ENCODE measurements at places on chromosomes 6 and 20.

GRCh38 chr6:107822176-107823046 is 1.7 kb downstream of the SCML4 start:
- no peak for DNase-seq

GRCh38 chr20:18853946-18854646 is 40.5 kb downstream of the SCP2D1 start:
- no peak for DNase-seq

GRCh38 chr6:155832596-155832995 is 377.0 kb upstream of the NOX3 start:
- no peak for DNase-seq

DNA sequence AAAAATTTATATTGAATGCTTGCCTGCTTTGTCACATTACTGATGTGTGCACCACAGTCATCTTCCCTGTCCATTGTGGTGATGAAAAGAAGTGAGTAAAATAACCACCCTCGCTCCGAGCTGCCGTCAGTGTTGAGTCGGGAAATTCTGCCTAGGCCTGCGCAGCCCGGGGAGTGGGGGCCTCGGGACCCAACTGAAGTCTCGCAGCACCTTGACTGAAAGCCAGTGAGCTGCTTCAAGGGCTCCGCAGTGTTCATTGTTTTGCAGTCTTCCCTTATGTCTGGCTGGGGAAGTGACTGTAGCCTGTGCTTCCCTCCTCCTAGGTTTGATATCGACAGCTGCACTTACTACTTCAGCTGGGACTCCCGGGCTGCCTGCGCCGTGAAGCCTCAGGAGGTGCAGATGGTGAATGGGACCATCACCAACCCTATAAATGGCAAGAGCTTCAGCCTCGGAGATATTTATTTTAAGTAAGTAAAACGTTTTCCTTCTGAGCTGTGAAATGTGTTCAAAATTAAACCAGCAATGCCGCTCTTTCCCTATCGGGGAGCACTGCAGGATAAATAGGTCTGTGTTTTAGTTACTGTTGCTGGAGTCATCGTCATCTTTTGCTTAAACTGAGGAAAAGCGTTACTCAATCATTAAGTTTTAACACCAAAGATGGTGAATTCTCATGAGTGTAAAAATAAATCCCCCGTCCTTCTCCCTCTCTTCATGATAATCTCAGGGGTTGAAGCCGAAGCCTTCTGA is 32.7 kb upstream of the SLC22A1 start:
- no peak for DNase-seq

GRCh38 chr20:10550204-10551118 is 115.4 kb downstream of the SLX4IP start:
- no peak for DNase-seq

GRCh38 chr6:147765541-147765940 is 257.1 kb downstream of the SAMD5 start:
- DNase-seq, result peak; percentile 16

- no peak for DNase-seq
These were observed 192.3 kb downstream of the C6orf118 start for GRCh38 chr6:165117121-165117520.

- peak; percentile 75 for DNase-seq
These were observed 428.8 kb upstream of the JARID2 start for GRCh38 chr6:14817074-14817473.

GRCh38 chr6:75299801-75300530 is 15.4 kb upstream of the TMEM30A start:
- no peak for DNase-seq

GRCh38 chr6:143060806-143061596 is at the start of gene AIG1:
Gene AIG1, plus strand, starts transcription at chr6:143060889. Its CDS starts 37 bp downstream, at chr6:143060926.
- DNase-seq, result peak; percentile 73

DNA sequence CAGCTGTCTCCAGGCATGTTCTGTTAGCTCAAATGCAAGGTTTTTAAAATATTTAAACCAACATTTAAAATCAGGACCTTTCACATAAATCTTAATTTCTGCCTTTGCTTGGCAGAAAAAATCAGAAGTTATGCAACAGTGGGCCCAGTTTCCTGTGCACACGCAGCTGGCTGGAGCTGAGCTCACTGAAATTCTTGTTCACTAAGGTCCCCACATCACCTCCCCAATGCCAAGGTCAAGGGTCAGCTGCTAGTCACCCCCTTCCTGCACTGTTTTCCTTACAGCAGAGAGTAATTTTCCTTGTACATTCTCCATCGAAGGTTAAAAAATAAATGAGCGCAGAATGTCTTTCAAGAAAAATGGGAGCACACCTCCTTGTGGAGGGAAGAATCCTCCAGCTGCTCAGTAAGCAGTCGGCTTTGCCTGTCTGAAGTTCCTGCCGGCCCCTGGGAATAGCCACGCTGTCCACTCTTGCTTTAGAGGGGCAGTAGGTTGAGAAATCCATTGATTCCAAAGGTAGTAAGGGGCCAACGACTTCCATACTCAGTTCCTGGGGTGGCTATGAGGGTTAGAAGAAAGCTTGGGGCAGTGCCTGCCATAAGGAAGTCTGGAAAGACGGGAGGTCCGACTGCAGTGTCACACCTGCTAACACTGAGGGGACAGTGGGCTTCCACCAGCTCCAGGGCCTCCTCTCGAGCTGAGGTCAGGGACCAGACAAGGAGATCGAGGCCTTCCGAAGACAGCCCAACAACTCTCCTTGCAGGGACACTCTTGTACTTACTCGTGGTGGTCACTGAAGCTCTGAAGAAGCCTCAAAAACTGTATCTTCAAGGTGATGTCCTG is 56.8 kb downstream of the MYH7B start:
- no peak for DNase-seq

DNA sequence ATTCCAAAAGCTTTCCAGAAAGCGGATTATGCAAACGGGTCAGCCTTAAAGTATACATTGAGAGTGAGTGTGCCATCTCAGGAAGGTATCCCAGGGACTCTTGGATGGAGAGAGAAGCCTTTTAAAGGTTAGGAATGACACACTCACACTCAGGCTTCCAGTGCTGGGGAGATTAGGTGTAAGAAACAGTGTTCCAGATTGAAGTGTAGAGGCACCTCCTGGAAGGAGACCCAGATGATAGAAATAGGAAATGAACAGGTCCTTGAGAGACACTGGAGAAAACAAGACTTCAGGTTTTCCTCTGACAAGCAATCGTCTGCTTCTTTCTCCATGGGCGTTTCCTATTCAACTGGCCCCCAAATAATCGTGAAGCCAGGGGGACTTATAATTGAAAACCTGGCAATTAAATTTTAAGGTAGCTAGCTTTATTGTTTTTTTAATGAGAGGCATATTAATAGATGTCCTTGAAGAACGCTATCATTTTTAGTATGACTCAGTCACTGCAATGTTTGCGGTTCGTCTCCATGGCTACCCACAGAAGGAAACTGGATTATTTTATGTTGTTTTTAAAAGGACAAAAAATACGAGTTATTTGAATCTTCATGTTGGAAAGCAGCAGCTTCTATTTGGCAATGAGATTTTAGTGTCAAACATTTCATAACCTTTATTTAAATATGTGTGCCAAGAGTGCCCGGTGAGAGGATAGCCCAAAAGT is 85.3 kb downstream of the TRMT6 start:
- DNase-seq, result no peak

DNA sequence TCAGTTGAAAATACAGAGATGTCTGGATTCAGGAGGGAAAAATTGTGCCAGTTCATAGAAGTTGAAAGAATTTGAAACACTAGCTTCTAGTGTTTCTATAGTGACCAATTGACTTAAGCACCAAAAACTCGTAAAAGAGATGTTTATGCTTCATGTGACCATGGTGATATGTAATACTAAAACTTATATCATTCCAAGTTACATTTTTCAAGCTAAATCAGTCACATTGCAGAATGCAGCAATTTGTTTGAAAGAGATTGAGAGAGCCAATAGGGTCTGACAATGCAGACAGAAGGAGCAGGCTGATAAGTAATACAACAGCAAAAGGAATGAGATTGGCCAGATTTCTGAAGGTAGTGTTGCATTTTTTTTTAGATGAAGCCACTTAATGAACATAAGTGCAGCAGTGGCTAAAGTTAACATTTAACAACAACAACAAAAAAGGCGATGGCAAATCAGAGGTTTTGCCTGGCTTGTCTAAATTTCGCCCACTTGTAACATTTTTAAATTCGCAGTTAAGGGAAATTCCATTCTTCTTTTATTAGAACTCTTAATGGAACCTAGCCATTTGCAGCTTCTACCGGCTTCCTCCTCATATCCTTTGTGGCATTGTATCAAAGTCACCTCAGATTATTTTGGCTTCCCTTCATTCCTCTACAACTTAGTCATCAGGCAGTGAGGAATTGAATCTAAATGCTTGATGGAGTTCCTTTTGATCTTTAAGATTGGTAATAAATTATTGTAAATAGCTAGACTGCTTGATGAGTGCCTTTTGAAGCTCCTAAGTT is 484.0 kb upstream of the SOX4 start:
- DNase-seq, result no peak

GRCh38 chr6:118914598-118914997 is 20.4 kb downstream of the MCM9 start:
- no peak for DNase-seq

- DNase-seq, result no peak
These were observed 18.7 kb upstream of the TTPAL start for GRCh38 chr20:44457016-44457415.

GRCh38 chr6:45843848-45844521 is 171.7 kb downstream of the CLIC5 start:
- no peak for DNase-seq

DNA sequence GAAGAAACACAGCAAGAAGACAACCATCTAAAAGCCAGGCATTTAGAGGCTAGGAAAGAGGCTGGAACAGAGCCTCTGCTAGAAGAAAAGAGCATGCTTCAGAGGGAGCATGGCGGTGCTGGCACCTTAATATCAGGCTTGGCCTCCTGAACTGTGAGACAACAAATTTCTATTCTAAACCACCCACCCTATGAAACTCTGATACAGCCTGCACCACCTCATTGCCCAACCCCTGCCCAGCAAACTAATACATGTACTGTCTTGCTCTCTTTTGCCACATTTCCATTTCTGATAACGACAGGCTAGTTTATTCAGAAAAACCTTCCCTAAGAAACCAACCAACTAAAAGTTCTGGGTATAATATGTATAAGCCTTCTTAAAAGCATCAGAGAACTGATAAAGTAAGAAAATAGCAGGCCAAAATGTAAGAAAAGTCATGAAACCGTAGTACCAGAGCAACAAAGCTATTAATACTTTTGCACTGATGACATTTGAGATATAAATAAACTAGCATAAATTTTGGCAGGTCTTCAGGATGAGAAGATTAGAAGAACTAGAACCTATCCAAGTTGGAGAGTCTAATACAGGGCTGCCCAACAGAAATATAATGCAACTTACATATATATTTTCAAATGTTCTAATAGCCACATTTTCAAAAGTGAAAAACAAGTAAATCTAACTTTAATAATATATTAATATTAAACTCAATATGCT is 184.7 kb upstream of the HSF2 start:
- DNase-seq, result no peak

DNA sequence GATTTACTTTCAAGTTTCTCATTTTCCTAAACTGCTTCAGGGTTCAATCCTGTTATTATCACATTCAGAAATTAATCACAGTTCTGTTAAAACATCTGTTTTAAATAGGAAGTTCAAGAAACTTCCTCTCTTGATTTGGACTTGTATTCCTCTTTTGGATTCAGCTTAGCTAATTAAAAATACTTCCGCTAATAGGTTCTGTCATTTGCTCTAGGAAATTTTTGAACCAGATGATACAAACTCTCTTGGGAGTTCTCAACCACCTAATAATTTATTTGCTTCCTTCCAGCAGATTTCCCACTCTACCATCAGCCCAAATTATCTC is 15.9 kb upstream of the TMEM30A start:
- no peak for DNase-seq
